Breast epithelium (tissue), 4 donors: ENCODE measurements at places on chromosomes 12 and 14.

DNA sequence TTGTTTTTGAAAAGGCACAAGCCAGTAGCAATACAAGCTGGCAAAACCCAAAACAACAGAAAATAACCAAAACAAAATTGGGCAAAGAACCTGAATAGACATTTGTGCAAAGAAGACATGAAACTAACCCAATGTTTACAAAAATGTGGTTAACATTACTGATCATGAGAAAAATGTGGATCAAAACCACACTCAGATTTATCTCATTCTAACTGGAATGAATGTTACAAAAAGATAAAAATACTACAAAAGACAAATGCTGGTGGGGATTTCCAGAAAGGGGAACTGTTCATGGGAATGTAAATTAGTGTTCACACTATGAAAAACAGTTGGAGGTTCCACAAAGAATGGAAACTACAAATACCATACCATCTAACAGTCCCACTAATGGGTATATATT lies 26.6 kb downstream of the ASCL4 start:
- DNase-seq = no peak
- no peak overlapping the region for H3K27ac ChIP-seq

DNA sequence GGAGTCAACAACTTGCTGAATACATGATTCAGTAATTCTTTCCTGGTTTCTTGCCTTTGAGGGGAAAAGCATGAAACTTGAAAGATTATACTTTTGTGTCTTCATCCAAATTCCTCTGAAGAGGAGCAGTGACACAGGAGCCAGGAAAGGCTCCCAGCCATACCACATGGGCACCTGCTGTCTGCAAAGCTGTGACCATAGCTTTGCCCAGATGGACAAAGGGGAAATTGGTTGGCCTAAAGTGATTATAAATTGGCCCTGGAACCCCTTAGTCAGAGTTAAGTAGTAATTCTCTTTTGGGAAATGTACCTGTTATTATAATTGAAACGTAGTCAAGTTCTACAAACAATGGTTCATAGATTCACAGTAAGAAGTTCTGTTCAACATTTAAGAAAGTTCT lies 44.3 kb upstream of the DCN start:
- no peak for DNase-seq
- no peak overlapping the region for H3K4me3 ChIP-seq
- H3K36me3 ChIP-seq = no peaks in the 10 kb centered on the region
- no peaks in the 10 kb centered on the region for H3K4me1 ChIP-seq

DNA sequence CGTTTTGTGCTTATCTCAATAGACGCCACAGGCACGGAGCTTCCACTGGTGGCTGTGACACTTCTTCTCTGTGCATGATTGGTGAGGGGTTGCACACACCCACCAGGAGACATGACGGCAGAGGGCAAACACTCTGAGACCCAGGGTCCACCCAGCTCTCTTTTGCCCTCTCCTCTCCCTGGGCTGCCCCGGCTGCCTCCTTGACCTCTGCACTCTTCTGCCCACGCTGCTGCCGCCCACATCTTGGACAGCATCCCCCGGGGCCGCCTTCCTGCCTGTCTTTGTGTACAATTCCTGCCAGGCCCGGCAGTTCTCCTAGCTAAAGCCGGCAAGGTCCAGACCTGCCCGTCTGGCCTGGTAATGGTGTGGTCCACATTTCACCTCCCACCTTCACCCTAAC lies 44.7 kb downstream of the DPF3 start:
- DNase-seq = no peak
- H3K27me3 ChIP-seq = no peaks in the 10 kb centered on the region
- H3K27ac ChIP-seq = no peak overlapping the region
- no peaks in the 10 kb centered on the region for H3K36me3 ChIP-seq

- no peak overlapping the region for H3K4me3 ChIP-seq
- DNase-seq = no peak
- no peaks in the 10 kb centered on the region for H3K27me3 ChIP-seq
These were observed 13.0 kb upstream of the NR1H4 start for GRCh38 chr12:100460702-100461101.
